ENCODE measurements at places on chromosomes 6 and 20.

DNA sequence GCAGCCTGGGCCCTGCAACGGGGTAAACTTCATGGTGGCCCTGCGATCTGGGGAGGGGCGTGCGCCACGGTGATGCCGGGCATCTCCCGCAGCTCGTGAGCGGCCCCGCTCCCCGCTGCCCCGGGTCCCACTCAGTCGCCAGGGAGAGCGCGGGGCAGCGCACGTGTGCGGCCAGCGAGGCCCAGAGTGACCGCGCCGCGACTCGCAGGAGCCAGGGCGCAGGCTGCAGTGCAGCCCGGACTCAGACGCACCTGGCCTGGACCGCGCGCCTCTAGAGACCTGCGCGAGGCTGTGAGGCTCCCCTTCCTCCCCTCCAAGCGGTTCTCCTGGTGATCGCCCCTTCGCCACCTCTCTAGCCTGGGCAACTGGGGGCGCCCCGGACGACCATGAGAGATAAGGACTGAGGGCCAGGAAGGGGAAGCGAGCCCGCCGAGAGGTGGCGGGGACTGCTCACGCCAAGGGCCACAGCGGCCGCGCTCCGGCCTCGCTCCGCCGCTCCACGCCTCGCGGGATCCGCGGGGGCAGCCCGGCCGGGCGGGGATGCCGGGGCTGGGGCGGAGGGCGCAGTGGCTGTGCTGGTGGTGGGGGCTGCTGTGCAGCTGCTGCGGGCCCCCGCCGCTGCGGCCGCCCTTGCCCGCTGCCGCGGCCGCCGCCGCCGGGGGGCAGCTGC is 652 bp downstream of the BMP6 start:
- no peak for DNase-seq

- no peak for DNase-seq
These were observed 1.4 kb upstream of the ZNF217 start for GRCh38 chr20:53595018-53595378.

- DNase-seq: no peak
These were observed 112.6 kb downstream of the FRK start for GRCh38 chr6:115947966-115948541.

DNA sequence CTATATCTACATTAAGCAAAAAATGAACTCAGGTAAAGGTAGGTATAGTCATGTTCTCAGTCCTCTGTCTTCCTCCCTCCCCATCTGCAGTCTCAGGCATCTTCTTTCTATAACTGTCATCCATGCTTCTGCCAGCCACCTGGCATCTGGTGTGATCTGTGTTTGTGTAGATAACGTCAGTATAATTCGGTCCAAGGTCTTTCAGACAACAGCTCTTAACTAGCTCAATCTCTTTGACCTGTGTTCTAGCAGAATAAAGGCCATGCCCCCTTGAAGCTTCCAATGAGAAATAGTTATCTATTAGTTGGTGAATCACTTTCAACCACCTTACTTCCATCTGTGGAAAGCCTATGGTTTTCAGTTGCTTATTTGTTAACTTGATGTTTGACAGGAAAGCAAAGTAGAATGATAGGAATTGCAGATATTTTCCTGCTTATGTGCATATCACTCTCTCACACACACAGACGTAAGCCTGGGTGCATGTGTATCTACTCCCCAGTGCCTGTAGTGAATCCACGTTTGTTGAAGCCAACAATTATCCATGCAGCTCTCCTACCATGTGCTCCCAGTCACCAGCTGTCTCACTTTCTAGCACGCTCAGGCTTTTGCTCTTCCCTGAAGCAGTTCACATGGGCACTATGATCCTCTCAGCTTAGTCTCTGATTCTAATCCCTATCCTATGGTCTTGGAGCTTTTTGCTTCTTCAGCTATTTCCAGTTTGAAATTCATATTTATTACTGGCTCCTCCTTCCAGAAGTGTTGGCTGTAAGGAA is 433.7 kb upstream of the MANEA start:
- no peak for DNase-seq

- no peak for DNase-seq
These were observed 87.5 kb downstream of the DACT2 start for GRCh38 chr6:168232062-168232461.
